ENCODE measurements at places on chromosomes 7 and 10.

DNA sequence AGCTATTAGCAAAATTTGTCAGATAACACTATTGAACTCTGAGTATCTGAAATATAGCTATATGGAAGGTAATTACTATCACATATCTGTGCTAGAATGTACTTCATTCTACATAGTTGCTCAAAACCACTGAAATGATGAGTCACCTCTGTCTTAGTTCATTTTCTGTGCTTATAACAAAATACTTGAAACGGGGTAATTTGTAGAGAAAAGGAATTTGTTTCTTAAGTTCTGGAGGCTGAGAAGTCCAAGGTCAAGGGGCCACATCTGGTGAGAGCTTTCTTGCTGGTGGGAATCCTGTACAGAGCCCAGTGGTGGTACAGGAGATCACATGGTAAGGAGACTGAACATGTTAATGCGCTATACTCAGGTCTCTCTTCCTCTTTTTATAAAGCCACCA, 41.9 kb upstream of the TNKS2 start:
- no peak for DNase-seq

- no peak for DNase-seq
Observed at GRCh38 chr7:103592844-103593243, 146.8 kb upstream of the SLC26A5 start.

- no peak for DNase-seq
Observed at GRCh38 chr7:45073031-45073785, 15.6 kb downstream of the NACAD start.

GRCh38 chr7:140607441-140607989, 33.1 kb downstream of the DENND2A start:
- no peak for DNase-seq

DNA sequence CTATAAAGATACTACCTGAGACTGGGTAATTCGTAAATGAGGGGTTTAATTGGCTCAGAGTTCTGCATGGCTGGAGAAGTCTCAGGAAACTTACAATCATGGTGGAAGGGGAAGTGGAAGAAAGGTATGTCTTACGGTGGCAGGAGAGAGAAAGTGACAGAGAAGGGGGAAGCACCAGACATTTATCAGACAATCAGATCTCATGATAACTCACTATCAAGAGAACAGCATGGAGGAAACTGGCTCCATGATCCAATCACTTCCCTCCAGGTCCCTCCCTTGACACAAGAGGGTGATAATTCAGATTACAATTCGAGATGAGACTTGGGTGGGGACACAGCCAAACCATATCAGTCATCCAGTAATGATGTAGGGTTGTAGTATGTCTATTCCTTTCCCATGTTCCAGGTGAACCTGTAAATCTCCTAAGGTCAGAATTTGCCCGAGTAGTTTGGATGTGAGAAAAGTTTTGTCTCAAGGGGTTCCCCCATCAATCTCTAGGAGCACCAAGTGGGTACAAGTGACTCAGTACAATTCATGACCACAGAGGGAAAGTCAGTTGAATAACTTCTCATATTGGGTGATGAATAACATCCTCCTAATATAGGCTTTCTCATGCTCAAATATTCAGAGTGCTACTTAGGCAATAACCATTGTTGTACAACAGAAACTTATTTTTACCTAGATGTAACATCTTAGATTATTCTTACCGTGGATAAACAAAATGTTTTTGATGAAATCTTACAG, 39.7 kb upstream of the MTPN start:
- no peak for DNase-seq

- no peak for DNase-seq
Observed at GRCh38 chr10:119364645-119365600, 157.6 kb downstream of the GRK5 start.

GRCh38 chr10:17785276-17785930, 23.7 kb upstream of the MRC1 start:
- no peak for DNase-seq

DNA sequence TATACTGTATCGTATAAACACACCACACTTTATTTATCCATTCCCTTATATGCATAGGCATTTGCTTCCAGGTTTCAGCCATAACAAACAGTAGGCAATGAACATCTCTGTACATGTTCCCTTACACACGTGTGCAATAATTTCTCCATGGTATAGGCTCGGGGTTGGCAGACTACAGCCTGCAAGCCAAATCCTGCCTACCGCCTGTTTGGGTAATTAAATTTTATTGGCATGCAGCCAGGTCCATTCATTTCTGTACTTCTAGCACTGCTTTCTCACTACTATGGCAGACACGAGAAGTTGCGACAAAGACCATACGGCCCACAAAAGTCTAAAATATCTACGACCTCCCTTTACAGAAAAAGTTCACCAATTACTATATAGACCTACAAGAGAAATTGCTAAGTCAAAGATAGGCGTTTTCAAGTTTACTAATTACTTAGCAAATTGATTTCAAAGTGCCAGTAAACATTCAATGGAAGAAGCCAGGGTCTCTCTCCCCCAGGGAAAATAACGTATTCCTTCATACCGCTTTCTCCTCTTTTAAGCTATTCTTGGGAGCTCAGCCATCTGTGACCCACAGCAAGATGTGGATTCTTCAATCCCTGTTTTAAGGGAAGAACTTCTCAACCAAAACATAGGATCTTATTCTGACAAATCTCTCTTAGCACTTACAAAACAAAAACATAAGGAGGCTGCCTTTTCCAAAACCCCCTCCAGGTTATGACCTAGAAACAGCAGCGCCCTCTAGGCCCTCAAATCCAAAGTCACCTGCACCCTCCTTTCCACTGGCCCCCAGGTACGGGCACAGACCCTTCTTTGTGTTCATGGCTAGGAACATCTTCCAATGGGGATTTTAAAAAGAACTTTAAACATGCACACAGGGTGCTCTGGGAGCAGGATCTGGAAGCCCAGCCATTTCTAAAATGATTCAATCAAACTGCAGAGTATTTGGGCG, 100.5 kb downstream of the FGFR2 start:
- no peak for DNase-seq

DNA sequence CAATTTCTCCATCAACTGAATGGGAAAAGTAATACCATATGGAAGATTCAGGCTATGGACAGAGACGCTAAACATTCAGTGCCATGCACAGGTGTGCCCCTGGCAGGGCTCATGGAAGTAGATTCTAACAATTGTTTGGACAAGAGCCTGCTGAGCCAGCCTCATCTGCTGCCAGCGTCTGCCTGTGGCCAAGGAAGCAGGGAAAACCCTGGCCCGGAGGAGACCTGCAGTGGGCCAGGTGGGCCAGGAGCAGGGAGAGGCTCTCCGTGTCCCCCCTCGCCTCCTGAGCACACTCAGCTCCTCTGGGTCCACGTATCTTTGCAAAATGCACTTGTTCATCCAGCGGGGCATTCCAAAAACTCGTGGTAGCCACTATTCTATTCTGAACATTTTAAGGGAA, 130.1 kb downstream of the TCERG1L start:
- no peak for DNase-seq

DNA sequence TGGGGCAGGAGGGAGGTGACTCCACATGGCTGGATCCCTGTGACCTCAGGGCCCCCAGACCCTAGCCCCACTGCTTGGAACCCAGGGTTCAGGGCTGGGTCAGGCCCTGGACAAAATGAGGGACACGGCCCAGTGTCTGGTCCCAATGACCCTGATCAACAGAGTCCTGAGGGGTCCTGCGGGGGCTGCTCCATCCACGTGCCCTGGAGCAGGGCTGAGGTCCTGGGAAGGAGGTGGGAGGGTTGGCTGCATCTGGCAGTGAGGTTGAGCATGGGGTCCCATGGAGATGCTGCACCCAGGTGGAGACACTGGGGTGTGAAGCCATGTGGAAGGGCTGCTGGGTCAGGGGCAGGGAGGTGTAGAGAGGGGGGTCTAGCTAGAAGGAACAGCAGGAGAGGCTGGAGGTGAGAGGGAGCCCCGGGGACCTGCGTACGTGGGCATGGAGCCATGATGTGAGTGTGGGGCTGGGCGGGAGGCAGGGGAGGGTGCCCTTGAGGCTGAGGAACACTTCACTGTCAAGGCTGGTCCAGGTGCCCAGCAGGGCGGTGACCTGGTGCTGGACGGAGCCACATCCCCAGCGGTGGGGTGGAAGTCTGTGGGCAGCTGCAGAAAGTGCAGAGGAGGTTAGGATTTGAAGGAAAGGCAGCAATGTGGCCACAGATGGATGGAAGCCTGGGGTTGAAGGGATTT, 604 bp downstream of the SCART1 start:
- DNase-seq, result no peak

- DNase-seq, result no peak
Observed at GRCh38 chr7:3082386-3082785, 38.7 kb upstream of the CARD11 start.

DNA sequence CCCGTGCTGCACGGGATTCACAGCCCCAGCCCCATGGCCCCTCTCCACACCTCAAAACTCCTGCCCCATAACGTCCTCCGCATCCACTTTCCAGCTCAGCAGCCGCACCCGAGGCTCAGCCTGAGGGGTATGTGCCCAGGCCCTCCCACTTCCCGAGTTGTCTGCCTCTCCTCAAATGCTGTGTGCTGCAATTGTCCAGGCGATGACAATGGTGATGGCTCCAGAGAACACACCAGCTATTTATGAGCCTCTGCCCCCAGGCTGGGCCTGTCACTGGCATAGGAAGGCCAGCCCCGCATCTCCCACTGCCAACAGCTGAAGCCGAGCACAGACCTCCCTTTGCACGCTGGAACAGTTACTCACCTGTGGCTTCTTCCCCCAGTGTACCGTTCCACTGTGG, 2.4 kb upstream of the LDB3 start:
- no peak for DNase-seq

DNA sequence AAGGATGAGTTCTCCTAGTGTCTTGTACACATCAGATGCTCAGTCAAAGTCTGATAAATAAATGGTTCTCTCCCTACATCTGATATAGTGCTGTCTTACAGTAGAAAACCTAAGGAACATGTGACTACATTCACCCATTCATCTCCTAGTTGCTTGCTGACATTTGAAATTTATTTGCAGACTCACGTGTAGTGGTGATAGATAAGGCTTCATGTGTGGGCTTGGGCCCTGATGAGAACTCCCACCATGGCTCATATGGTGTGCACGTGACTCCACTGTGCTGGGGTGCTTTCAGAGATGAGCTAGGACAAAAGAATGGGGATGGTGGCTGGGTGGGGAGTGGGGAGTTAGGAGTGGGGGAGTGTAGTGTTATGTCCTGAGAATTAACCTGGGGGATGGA, 287.3 kb downstream of the RPS24 start:
- no peak for DNase-seq

DNA sequence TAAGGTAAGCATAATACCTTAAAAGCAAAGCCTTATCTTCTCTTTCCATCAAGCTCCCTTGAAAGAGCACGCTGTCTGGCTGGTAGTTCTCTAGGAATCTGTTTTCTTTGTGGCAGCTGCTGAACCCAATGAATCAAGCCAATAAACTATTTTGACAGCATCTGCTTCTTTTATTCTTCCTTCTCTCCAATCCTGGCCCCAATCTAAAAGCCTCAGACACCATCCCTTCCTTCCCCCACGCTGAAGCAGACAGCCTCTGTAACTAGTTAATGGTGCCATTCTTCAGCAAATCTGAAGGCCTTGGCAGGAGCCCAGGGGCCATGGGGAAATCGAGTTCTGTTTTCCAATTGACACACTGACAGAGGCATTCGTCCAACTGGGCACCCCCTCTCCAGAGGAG, 186.6 kb upstream of the LYZL1 start:
- no peak for DNase-seq

GRCh38 chr7:97480772-97481390, 251.0 kb upstream of the TAC1 start:
- no peak for DNase-seq

DNA sequence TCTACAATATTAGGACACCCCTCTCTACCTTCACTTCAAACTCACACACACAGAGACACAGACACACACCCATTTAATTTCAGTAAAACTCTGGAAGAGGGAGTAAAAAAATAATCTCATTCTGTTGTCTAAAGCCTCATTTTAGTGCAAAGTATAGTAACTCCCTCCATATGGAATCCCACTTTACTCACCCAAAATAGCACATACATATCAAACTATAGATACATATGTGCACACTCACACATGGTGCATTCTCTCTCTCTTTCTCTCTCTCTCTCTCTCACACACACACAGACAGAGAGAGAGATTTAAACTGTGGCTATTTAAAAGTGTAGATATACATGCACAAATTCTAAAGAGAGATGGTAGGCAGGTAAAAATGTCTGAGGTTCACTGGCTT, 179.6 kb upstream of the PTN start:
- DNase-seq, result no peak

- no peak for DNase-seq
Observed at GRCh38 chr7:8536431-8536830, 103.0 kb downstream of the NXPH1 start.

DNA sequence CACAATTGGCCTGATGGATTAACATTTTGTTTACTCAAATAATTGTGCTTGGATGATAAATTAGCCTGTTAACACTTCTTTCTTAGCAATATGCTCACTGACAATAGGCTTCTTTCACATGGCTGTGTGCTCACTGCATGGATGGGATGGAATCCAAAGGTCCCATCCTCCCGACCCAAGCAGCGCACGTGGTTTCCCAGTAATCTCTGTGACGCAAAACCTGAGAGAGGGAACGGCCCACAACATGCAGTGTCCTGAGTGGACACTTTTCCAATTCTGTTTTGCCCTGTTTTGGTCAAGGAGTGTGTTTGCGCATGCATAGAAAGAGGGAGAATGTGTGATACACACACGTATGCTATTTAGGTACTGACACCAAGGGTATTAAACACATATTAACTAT, 42.1 kb upstream of the RASGEF1A start:
- DNase-seq, result no peak

- no peak for DNase-seq
Observed at GRCh38 chr7:6512892-6513291, 38.4 kb downstream of the GRID2IP start.

- DNase-seq, result no peak
Observed at GRCh38 chr7:135273581-135273980, 39.9 kb downstream of the STRA8 start.

- no peak for DNase-seq
Observed at GRCh38 chr7:30752979-30753378, 1.0 kb downstream of the INMT start.

DNA sequence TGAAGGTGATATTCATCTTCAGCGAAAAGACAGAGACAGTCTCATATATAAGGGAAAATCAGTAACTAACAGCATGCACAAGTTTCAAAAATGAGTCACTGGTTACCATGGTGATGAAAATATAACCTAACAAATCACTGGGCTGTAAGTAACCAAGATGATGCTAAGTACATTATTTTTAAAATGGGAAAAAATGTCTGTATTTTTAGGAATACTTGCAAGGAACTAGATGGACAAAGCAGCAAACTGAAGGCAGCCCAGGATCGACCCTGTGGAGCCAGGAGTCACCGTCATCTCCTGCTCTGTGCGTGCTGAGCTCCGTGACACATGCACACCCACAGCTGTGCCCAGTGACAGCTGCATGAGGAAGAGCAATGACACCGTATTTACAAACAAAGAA, 137.3 kb downstream of the ELMO1 start:
- peak; percentile 14 for DNase-seq
